Fibroblast of skin of left quadriceps (primary cell): ENCODE measurements at places on chromosomes 16 and 17.
A peak's percentile ranks its signal among the peaks of the same experiment; 100 is the strongest.

- peak; percentile 21 for DNase-seq
These were observed 185.7 kb downstream of the IRX5 start for GRCh38 chr16:55116165-55116920.

- DNase-seq: no peak
These were observed 79.0 kb upstream of the CDC42EP4 start for GRCh38 chr17:73390851-73391250.

- peak; percentile 60 for DNase-seq
These were observed 31.5 kb downstream of the CDK5RAP3 start for GRCh38 chr17:48002266-48002915.

GRCh38 chr16:67963662-67964321 lies 4.6 kb downstream of the SLC12A4 start:
- DNase-seq: no peak

GRCh38 chr16:89422905-89423630 lies 67.3 kb downstream of the ANKRD11 start:
- DNase-seq: no peak

GRCh38 chr17:75691371-75691791 lies 24.2 kb downstream of the SAP30BP start:
- no peak for DNase-seq

GRCh38 chr16:9793623-9794022 lies 388.6 kb downstream of the GRIN2A start:
- no peak for DNase-seq

DNA sequence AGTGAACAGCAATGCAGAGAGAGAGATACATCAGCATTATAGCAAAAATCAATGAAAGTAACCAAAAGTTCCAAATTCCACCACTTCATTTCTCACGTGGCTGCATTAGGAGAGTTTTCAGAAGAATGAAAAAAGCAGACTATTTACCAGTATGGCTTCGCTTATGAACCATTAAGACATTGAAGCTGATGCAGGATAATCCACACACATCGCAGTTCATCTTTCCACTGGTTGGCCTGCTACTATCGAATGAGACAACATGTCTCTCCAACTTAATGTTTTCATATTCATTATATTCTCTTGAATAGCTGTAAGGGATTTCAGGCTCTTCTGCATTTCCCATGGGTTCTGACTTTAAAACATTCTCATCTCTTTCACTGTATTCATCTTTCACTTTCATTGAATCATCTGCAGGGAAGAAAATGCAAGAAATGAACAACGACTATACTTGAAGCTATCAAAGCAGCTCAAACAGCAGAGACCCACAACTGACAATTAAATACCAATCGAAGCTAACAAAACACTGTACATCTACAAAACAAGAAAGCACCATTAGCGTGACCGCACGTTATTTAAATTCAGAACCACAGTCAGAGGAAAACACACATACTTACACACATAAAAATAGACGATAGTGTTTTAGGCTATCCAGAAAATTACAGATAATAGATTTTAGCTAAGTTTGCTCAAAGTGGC lies 54.9 kb downstream of the GRB7 start:
- DNase-seq: no peak

GRCh38 chr17:17320188-17320910 lies 17.2 kb downstream of the NT5M start:
- no peak for DNase-seq

GRCh38 chr17:5902181-5903140 lies 167.7 kb upstream of the WSCD1 start:
- DNase-seq: no peak

- no peak for DNase-seq
These were observed 149.6 kb upstream of the GNAO1 start for GRCh38 chr16:56041556-56042140.

DNA sequence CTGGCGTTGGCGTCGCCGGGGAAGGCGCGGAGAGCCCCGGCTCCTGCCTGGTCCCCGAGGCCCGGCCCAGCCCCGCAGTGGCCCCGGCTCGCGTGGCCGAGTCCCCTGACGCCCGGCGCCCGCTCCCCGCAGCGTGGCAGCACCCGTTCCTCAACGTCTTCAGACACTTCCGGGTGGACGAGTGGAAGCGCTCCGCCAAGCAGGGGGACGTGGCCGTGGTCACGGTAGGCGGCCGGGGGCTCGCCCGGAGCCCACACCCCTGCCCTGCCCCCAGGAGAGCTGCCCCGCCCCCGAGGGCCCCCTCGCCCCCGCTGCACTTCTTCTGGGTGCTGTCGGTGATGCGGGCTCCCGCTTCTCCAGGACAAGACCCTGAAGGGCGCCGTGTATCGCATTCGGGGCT lies 466 bp downstream of the WDR90 start:
- no peak for DNase-seq

DNA sequence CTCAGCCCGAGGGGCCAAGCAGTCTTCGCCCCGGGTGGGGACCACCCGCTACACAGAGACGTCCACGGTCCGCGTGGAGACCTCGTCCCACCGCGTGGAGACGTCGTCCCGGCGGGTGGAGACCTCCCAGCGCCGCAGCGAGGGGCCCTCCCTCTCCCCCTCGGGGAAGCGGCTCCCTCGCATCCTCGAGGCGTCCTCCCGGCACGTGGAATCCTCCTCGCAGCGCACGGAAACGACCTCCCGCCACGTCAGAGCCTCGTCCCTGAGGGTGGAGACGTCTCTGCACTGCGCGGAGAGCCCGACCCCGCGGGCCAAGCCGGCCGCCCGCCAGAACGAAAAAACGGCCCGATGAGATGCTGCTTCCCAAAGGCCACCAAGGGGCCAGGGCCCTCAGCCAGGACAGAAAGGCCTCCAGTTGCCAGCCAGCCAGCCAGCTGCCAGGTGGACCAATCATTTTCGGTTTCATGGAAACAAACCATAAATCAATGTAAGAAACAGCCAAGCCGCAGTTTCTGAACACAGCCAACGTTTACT lies 424 bp downstream of the C17orf100 start:
- no peak for DNase-seq

- no peak for DNase-seq
These were observed 590.3 kb upstream of the GOT2 start for GRCh38 chr16:59324462-59324861.

GRCh38 chr16:83365166-83365565 lies 442.6 kb upstream of the HSBP1 start:
- no peak for DNase-seq

- DNase-seq: no peak
These were observed 11.9 kb upstream of the GLIS2 start for GRCh38 chr16:4303973-4304372.

- no peak for DNase-seq
These were observed 204.6 kb downstream of the SEC14L1 start for GRCh38 chr17:77345260-77345910.

GRCh38 chr17:47847341-47848197 lies 3.4 kb downstream of the SP6 start:
- no peak for DNase-seq

- no peak for DNase-seq
These were observed 95.9 kb downstream of the METRNL start for GRCh38 chr17:83175119-83175821.

GRCh38 chr17:62162898-62163297 lies 97.8 kb upstream of the MED13 start:
- DNase-seq: no peak

GRCh38 chr16:71311553-71312158 lies 22.5 kb upstream of the CMTR2 start:
- DNase-seq: no peak

- DNase-seq: no peak
These were observed 3.6 kb downstream of the IRF8 start for GRCh38 chr16:85902366-85903155.

DNA sequence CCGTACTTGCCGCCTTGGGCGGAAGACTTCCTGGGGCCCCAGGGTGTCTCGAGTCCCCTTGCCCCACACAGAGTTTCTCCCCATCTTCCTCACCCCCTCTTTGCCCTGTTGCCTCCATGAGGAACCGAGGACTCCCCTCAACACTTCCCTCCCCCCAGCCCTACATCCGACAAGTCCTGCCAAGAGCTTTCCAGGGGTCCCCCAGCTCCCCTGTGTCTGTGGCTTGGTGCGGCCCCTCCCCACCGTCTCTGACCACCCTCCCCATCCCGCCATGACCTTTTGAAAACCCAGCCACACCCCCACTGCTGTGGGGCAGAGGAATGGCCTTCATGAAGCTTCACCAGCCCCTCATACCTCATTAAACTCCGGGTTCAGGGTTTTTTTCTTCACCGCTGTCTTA lies 11.4 kb downstream of the SCGB1C2 start:
- DNase-seq: no peak

DNA sequence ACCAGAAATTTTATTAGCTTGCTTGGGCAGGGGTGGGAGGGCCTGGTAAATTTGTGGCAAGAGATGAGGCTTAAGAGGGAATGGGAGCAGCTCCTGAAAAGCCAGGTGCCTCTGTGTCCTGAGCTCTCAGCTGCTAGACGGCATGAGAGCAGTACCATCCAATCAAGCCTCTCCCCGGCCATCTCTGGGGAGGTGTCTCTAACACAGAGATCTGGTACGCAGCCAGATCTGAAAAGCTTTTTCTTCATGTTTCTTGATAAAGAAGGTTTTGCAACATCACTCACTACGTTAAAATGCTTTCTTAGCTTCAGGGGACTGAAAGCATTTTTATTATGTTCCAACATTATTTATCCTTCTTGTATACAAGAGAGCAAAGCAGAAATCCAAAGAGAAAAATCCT lies 488.2 kb downstream of the RBFOX1 start:
- no peak for DNase-seq

GRCh38 chr17:3049705-3050295 lies 13.6 kb downstream of the OR1D5 start:
- DNase-seq: no peak

GRCh38 chr17:69577098-69577497 lies 162.6 kb downstream of the MAP2K6 start:
- DNase-seq: no peak

DNA sequence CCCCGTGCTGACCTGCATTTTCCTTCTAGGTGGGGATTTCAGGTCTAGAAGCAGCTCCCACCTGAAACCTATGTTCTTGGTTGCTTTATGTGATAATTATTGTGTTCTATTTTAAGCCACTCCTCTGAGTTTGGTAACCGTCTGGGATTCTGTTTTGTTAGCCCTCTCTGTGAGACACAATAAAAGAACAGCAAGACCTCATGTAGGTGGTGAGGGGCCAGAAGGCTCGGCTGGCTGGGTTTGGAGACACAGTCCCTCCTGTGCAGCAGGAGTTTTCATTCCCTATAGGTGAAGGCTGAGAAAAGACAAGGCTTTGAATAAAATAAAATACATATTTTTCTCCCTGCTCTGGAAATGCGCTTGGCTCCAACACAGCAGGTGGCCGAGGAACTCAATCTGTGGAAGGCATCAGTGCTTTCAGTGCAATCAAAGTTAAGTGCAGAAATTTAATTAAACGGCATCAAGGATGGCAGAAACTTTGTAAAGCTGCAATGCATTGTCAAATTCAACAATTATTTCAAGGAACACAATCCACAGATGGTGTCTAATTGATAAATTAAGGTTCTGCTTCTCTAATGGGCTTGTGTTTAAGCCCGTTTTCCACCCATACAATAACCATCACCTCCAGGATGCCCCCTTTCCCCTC lies 107.8 kb downstream of the MSI2 start:
- no peak for DNase-seq

GRCh38 chr16:8568231-8568617 lies 22.1 kb downstream of the TMEM114 start:
- no peak for DNase-seq

DNA sequence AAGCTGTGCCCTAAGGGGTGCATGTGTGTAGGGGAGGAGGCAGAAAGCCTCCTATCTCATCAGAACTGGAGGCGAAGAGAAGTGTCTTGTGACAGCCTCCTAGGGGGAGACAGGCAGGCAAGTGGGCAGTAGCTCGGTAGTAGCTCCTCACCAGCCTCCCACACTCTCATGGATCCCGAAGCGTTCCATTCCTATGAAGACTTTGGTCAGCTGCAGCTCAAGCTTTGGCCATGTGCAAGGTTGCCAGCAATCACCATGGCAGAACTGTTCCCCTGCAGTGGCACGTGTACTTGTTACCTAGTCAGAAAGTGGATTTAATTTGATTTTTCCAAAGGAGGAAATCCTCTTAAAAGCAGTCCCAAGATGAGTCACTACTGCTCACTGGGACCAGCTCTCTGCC lies 6.7 kb downstream of the MRPL58 start:
- DNase-seq: no peak
